Occipital lobe (tissue), 3 donors: ENCODE measurements at places on chromosomes 7 and 10. TPM values are rescaled to one million over a fixed set of nuclear protein-coding genes. Genes with fewer than 3 reads are reported as not detected.

DNA sequence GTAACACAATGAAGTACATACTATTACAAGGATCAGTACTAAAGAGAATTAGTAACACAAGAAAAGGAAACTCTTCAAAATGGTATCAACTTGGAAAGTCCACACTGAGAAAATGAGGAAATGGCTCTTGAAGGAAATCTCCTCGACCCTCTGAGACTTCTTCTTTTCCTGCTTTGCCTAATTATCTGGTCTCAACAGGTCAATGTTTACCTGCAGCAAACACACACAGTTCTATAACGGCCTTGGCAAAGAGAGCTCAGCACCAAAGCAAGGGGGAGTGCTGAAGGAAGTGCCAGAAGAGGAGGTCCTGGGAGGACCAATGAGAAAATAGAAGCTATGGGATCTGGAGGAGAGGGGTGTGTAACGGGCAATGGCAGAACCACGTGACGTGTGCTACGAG is 21.9 kb downstream of the CHCHD3 start:
- DNase-seq = no peak

- DNase-seq = no peak
These were observed 6.0 kb upstream of the PURB start for GRCh38 chr7:44891372-44891771.

GRCh38 chr10:124264711-124265390 is 153.9 kb downstream of the OAT start:
- DNase-seq = no peak

GRCh38 chr7:28685242-28685643 is 272.9 kb downstream of the TRIL start:
- DNase-seq = no peak

DNA sequence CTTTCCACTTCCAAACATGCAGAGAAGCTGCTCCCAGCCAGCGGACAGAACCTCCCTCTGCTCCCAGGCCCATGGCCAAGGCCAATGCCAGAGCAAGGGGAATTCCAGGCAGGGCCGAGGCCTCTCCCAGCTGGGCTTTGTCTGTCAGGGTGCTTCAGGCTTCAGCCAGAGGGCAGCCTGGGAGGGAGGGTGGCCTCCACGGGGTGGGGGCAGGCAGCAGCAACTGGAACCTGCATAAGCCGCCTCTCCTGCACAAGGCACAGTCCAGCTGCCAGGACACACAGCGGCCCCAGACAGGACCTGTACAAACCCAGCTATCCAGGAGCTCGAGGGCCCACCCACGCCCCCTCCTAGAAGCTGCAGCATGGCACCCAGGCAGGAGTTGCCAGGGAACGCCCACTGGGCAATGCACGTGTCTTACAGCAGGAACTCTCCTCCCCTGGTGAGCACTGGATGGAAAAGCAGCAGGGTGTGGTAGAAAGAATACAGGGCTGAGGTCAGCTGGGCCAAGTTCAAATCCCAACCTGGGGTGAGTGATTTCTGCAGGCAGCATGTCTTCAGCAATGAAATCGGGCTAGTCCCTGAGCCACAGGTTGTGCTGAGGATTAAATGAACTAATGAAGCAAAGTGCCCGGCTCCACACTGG is 7.6 kb downstream of the FAM53B start:
- peak; percentile 81 for DNase-seq

Gene WEE2
- total RNA-seq = 0.16 TPM
